Fibroblast of skin of scalp (primary cell): ENCODE measurements at places on chromosomes 12 and 14.

GRCh38 chr12:132327336-132328171, 1.8 kb downstream of the GALNT9 start:
- peak; percentile 80 for DNase-seq

DNA sequence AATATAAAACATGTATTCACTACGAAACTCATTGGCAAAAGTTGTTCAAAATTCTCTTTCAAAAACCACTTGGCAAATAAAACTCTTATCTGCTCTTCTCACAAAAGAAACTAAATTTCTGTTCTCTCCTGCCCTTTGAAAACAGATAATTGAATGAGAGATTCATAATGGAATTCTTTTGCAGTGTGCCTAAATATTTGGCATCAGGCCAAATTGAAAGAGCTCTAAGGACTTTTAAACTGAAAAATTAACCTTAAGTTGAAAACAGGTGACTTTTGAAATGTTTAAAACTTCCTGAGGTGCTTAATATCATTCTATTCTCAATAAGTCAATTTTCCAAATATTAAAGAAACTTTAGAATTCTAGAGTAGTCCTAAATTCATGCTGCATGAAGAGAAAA, 136.4 kb downstream of the FSCB start:
- no peak for DNase-seq

- DNase-seq: no peak
Observed at GRCh38 chr12:122021193-122021821, 377 bp upstream of the BCL7A start.

DNA sequence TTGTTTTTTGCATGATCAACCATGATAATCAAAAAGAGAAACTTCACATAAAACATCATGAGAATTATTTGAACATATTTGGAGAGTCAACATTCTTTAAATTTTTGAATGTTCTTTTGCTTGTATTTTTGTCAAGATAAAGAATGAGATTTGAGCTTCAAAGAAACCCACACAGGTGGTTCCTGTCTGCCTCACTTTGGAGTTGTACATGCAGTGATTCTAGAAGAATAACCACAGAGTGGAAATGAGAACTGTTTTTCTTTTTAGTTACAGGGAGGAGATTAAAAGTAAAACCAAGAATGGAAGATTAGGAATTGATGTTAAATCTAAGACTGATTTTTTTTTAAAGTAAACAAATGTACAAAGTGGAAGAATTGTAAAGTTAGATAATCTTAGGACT, 2.3 kb upstream of the ZNF705A start:
- no peak for DNase-seq

GRCh38 chr12:82047446-82047845, 288.3 kb upstream of the PPFIA2 start:
- no peak for DNase-seq

DNA sequence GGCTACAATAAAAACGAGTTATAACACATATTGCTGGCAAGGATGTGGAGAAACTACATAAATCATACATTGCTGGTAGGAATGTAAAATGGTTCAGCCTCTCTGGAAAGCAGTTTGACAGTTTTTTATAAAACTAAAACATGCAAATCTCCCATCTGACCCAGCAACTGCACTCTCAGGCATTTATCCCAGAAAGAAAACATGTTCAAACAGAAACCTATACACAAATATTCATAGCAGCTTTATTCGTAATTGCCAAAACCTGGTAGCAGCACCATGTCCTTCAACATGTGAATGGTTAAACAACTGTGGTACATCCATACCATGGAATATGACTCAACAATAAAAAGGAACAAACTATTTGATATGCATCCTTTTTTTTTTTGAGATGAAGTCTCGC, 10.1 kb upstream of the TMCC3 start:
- no peak for DNase-seq

DNA sequence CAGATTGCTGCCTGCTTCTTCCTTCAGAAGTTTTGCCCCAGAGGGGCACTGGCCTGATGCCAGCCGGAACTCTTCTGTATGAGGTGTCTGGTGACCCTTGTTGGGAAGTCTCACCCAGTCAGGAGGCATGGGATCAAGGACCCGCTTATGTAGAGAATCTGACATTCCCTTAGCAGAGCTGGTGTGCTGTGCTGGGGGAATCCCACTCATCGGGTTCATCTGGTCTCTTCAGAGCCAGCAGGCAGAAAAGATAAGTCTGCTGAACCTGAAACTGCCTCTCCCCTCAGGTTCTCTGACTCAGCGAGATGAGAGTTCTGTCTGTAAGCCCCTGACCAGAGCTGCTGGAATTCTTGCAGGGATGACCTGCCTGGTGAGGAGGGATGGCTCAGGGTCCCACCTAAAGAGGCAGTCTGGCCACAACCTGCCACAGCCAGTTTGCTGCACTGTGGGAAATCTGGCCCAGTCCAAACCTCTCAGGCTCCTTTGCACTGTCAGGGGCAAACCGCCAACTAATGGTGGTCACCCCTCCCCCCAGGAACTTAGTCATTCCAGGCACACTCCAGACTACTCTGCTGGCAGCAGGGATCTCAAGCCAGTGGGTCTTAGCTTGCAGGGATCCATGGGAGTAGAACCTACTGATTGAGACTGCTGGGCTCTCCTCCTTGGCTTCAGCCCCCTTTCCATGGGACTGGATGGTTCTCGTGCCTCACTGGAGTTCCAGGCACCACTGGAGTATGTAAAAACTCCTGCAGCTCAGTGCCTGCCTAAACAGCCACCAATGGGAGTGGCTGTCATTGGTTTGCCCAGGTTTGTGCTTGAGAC, 4.1 kb downstream of the CLEC2D start:
- peak; percentile 94 for DNase-seq

- DNase-seq: peak; percentile 49
Observed at GRCh38 chr12:43766291-43766690, 7.5 kb downstream of the IRAK4 start.

GRCh38 chr12:132061197-132061596, 82.9 kb downstream of the DDX51 start:
- DNase-seq: no peak

- no peak for DNase-seq
Observed at GRCh38 chr12:108964371-108965352, 56.2 kb downstream of the SVOP start.

DNA sequence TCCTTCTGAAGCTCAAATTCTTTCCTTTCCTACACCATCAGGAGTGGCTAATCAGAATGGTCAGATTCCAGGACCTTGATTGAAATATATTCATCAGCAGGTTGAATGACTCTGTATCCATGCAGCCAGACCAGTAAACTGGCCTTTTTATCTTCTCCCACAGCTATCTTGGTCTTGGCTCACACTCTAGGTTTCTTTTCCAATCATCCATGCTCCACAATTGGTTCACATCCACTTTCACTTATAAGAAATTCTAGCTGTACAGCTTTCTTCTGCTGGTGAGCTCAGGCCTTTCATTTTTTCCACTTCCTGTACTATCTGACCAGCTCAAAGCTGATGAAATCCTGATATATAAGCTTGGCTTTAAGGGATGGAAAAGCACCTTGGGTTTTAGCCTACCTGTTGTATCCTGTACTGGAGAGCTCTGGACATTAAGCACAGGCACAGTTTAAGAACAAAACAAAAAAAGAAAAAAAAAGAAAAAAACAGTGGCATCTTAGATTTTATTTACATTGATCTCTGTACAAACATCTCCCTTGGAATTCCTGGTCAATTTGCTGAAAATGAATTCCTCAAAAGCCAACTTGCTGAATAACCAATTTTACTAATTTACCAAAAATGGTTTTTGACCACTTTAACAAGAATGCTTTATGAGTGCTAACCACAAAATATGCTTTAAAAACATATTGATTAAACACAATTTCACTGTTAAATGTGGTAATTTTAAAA, 91.6 kb upstream of the PAWR start:
- peak; percentile 82 for DNase-seq

GRCh38 chr12:53443955-53444354, 2.4 kb downstream of the PRR13 start:
- DNase-seq: no peak

GRCh38 chr14:106390401-106390800, 864.0 kb downstream of the TMEM121 start:
- DNase-seq: no peak

- no peak for DNase-seq
Observed at GRCh38 chr14:41900644-41901043, 294.0 kb downstream of the LRFN5 start.

DNA sequence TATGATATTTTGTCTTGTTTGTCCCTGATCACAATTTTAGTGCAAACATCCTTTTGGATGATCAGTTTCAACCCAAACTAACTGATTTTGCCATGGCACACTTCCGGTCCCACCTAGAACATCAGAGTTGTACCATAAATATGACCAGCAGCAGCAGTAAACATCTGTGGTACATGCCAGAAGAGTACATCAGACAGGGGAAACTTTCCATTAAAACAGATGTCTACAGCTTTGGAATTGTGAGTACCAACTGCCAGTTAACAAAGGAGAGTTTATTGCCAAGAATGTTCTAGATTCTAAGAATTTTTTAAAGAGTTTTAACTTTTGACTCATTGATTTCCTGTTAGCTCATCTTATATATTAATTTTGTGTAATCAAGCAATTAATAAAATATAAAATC, 55.4 kb downstream of the IRAK3 start:
- DNase-seq: no peak

DNA sequence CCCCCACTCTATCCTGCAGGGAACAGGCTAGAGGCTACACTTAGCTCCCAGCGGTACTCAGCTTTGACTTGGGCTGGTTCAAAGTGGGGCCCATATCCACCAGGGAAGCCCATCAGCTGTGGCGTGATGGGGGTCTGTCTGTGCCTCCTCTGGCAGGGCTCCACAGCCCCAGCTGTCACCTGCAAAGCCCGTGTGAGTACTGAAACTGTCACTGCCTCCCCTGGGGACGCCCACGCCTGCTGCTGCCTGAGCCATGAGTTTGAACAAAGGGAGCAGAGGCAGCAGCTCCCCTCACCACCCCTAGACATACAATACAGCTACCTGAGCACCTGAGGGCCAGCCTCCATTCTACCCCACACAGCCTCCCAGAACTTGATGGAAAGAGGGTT, 5.0 kb downstream of the REM2 start:
- DNase-seq: no peak

- peak; percentile 51 for DNase-seq
Observed at GRCh38 chr14:23302290-23303225, at the start of gene PPP1R3E. Gene PPP1R3E, minus strand, starts transcription at chr14:23302859. Its CDS starts 283 bp downstream, at chr14:23302576.

- DNase-seq: no peak
Observed at GRCh38 chr14:63596998-63597658, 44.5 kb downstream of the WDR89 start.

DNA sequence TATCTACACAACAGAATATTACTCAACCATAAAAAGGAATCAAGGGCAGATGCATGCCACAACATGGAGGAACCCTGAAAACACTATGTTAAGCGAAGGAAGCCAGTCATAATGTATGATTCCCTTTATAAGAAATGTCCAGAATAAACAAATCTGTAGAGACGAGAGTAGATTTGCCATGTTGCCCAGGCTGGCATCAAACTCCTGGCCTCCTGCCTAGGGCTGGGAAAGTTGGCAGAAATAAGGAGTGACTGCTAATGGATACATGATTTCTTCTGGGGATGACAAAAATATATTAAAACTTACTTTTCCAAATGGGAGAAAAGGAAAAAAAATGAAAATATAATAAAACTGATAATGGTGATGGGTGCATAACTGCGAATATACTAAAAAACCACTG, 10.9 kb downstream of the CLIP1 start:
- DNase-seq: no peak

- DNase-seq: peak; percentile 25
Observed at GRCh38 chr14:53963320-53964227, 6.9 kb upstream of the BMP4 start.

DNA sequence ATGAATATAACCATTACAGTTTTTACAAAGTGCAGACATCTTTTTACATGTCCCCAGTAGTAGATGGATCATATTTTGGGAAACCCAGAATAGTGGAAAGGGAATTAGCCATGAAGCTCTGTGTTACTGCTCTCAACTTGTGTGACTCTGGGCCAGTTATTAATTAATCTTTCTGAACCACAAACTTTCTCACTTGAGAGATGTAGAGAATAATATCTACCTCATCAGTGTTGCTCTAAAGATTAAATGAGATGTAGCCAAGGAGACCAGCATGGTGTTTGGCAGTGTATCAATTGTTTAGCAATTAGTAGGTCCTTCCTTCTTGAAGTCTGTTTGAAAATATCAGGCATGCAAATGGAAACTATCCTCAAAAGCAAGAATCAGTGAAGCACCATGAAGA, 169.2 kb downstream of the TMTC2 start:
- DNase-seq: no peak

DNA sequence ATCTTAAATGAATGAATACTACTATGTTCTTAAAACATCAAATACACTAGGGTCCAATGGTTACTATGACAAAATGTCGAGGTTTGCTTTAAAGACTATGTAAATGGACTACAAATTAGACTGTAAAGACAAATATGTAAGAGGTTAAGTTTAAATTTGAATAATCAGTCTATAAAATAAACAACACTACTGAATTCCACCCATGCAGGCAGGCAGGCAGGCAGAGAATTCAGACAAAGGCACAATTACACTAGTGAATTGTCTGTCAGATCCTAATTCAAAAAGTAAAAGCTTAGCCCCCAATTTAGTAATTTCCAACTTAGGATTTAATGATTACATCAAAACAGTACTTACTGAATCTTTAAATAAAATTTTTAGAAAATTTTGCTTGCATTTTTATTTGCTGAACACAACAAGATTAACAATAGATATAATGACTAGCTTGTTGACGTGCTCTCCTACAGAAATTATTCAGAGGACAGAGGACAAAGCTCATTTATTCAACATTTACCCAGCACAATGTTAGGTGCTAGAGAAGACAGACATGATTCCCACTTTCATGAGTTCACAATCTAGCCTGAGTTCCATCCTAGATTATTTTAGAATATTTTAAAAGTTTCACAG, 97.4 kb downstream of the CDK17 start:
- no peak for DNase-seq

GRCh38 chr14:89425931-89426330, 8.9 kb upstream of the FOXN3 start:
- DNase-seq: peak; percentile 99

GRCh38 chr12:10027721-10028120, 2.8 kb upstream of the CLEC9A start:
- peak; percentile 27 for DNase-seq

DNA sequence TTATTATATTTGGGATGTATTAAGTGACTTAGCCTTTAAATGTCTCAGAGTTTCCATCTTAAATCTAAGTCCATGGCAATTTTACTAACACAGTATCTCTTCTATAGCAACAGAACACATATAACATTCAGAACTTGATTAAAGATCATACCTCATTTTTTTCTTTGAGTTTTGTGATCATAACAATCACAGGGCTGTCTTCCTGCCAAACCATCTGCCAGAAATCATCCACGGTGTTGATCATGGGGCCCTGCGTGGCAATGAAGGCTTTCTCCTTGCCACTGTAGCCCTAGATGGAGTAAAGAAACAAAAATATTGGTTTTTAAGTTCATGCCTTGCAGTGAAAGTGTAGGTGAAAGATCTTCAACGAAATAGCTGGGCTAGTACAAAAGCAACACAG, 46.7 kb upstream of the PTPRB start:
- no peak for DNase-seq
